ENCODE measurements at places on chromosomes 4 and X.
A peak's percentile ranks its signal among the peaks of the same experiment; 100 is the strongest.

DNA sequence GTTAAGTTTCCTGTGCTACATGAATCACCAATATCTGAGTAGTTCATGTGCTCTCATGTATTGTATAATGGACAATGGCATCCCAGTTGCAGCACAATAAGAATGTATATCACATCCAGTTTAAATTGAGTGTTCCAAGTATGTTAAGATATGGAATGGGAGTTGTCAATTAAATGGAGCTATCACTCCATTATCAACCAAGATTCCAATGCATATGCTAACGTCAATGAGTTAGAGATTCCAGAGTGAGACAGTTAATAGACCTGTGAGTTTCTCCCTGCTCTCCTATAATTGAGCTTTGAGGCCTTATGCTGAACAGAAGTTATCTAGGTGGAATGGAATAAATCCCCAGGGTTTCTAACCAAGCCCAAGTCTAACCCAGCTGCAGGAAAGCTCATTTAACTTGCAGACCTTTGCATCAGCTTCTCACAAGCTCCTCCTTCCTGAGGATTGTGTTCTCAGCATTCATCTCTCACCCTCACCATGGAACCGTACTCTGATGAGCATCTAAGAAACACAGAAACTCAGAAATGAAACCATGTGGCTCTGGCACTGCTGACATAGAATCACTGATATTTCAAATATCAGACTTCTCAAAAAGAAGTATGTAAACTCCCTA is 84.8 kb downstream of the TIGD2 start:
- DNase-seq: peak; percentile 75

GRCh38 chr4:173682609-173683008 is 152.6 kb upstream of the HAND2 start:
- no peak for DNase-seq

- no peak for DNase-seq
These were observed 40.1 kb downstream of the PRIMPOL start for GRCh38 chr4:184689681-184690080.

DNA sequence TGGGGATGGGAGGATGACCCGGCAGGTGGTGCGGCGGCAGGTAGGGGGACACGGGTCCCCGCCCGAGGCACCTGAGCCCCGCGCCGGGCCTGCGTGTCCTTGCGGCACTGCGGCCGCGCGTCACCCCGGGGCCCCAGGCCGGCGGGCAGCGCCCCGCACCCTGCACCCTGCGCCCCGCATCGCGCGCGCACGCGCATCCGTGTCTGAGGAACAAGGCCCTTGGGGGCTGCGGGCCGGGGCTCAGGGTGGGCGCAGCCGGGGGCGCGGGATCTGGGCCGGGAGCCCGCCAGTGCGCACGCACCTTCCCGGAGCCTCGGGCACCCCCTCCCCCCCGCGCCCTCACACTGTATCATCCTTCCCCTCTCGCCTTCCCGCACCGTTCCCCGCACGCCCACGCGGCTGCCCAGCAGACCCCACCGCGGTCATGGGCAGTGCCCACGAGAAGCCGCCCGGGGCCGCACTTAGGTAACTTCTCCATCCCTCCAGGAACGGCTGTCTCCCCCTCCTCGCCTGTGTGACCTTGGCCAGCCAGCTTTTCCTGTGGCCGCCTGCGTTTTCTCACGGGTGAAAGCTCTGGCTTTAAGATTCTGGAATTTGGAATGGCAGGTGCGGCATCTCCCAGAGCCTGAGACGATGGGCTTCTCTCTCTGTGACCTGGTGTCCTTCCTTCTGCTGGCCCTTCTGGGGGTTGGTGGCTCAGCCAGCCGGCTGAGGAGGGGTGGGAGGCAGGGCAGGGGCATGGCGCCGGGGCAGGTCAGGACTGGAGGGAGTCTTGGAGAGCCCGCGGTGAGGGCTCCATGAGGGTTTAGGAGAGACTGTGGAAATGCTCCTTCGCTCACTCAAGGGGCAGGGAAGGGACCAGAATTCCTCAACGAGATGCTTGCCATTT is 748 bp downstream of the ATP2B3 start:
- no peak for DNase-seq

- DNase-seq: no peak
These were observed 70.1 kb upstream of the CLCN4 start for GRCh38 chrX:10086676-10087075.

DNA sequence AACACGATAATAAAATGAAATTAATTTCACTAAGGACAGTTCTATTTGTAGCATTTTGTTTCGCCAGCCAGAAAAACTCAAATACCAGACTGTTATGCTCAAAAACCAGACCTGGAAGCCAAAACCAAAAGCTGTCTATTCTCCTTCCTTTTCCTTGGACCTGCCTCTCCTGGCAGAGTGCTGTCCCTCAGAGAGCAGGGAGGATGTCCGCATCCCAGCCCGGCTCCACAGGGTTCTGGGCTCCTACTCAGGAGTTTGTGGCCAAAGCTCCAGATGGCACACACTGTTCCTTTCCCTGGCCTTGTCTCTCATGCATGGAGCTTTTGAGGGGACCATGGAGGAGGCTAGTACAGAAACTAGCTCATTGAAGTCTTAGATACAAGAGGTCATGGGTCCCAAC is 41.9 kb upstream of the C1QTNF7 start:
- no peak for DNase-seq

- DNase-seq: peak; percentile 61
These were observed 135.2 kb downstream of the PDE5A start for GRCh38 chr4:119493419-119493818.

DNA sequence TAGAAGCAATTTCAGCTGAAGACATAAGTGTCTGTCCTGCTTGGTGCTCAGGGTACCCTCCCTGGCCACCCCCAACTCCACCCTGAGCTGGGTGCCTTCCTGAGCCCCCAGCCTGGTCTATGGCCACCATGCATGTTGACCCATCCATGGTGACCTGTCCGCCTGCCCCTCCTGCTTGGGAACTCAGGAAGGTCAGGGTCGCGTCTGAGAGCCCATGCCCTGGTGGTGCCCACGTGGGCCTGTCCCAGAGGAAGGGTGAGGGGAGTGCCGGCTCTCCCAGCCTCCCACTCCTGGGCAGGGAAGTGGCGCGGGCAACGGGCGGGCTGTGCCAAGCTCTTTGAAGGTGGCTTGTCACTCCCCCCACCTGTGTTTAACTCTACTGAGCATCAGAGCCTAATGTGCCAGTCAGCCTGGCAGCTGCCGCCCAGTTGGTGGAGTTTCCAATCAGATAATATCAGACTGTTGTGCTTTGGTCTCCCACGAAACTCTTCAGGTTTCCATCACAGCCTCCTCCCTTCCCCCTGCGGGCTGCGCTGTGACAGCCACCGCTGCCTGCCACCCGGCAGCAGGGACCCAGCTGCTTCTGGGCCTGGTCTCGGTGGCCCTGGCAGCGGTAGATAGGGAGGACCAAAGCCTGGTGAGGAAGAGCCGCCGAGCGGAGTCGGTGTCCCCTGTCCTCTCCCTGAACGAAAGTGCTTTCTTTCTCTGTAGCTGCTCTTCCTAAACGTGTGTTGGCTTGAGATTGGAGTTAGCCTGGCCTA is 4.8 kb downstream of the SH3BP2 start:
- no peak for DNase-seq

DNA sequence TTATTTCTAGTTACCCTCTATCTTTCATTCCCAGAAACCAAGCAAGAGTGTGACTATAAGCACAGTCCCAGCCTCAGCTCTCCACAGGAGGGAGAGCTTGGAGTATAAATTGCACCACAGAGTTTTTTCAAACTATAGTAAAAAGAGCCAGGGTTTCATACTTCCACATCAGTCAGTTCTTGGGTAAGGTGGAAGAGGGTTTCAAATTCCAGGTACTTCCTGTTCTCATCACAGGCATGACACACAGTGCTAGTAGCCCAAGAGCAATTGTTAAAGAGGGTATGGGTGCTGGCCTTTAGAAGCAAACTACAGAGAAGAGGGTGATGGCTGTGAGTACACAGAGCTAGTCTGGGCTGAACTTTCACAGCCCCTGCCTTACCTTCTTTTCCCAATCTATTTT is 5.7 kb upstream of the IL1RAPL1 start:
- DNase-seq: no peak

DNA sequence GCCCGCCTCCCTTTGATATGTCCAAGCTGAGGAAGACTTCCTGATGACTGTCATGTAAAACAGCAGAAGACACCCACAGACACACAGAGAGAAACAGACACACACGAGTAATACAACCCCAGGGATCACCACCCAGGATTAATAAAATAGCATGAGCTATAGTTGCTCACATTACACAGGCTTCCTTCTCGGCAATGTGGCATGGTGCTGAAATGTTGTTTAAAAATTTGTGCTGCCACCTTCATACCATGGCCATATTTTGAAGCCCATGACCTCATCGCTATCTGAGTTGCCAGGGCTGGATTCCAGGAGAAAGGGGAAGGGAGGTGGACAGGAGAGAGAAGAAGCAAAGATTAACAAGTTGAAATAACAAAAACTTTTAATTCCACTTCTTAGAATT is 111.7 kb downstream of the SYNPO2 start:
- peak; percentile 22 for DNase-seq

GRCh38 chrX:12985331-12985730 is 10.4 kb downstream of the TMSB4X start:
- no peak for DNase-seq

DNA sequence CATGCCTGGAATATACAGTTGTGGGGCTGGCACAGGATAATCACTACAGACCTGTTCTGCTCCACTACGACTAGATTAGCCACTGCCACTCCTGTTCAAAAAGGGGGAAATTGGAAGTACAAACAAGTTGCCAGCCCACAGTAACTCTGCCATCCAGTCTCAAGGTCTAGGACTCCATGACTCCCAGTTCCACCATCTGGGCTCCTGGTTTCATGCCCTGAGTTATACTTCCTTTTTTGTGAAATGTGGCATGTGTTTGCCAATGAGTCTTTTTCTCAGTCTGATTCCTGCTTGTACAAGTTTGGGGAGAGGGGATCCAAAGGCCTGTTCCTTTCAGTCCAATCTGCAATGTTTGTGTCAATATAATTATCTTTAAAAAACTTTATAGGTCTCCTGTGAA is 1.0 kb upstream of the BLOC1S4 start:
- DNase-seq: no peak

- no peak for DNase-seq
These were observed 337.7 kb downstream of the PCDH19 start for GRCh38 chrX:100072336-100072735.

GRCh38 chr4:4461850-4462249 is 74.9 kb downstream of the NSG1 start:
- no peak for DNase-seq

GRCh38 chr4:82519776-82520175 is 42.0 kb downstream of the TMEM150C start:
- DNase-seq: no peak

DNA sequence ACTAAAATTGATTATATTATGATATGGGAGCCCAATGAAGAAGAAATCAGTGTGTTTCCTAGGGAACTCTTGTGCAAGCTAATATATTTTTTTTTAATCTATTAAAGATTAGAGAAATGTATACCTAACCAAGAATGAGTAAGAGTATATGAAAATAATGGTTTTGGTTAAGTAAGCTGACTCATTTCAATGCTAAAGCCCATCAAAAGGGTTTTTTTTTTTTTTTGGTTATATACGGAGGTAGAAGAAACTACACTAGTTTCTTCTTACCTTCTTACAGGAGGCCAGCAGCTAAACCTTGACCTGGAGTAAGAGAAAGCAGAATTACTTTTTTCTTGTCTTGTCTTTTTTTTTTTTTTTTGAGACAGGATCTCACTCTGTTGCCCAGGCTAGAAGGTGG is 27.5 kb downstream of the RUFY3 start:
- no peak for DNase-seq

DNA sequence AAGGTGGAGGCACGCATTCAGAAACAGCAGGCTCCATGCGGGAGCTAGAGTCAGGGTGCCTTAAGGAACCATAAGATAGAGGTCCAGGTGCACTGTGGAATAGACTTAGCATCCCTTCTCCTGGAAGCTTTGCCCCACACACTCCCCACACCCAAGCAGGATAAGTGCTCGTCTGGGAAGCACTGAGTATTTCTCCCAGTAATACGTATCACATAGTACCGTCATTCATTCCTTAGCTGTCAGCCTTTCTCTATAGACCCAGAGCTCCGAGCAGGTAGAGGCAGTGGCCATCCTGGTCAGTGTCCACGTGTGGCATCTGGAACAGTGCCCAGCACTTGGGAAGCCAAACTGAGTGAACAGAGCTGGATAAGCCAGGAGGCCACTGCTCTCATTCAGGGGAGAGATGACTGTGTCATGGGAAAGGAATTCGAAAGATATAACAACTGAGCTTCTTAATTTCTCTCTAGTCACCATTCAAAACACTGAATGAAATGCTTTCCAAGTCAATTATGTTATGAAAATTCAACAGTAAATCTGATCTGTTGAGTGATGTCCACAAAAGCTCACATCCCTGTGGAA is 9.9 kb downstream of the APBB2 start:
- peak; percentile 59 for DNase-seq

- DNase-seq: no peak
These were observed 1022.4 kb upstream of the DIAPH2 start for GRCh38 chrX:95662200-95662599.

- no peak for DNase-seq
These were observed 124.6 kb downstream of the CORIN start for GRCh38 chr4:47713129-47713834.

DNA sequence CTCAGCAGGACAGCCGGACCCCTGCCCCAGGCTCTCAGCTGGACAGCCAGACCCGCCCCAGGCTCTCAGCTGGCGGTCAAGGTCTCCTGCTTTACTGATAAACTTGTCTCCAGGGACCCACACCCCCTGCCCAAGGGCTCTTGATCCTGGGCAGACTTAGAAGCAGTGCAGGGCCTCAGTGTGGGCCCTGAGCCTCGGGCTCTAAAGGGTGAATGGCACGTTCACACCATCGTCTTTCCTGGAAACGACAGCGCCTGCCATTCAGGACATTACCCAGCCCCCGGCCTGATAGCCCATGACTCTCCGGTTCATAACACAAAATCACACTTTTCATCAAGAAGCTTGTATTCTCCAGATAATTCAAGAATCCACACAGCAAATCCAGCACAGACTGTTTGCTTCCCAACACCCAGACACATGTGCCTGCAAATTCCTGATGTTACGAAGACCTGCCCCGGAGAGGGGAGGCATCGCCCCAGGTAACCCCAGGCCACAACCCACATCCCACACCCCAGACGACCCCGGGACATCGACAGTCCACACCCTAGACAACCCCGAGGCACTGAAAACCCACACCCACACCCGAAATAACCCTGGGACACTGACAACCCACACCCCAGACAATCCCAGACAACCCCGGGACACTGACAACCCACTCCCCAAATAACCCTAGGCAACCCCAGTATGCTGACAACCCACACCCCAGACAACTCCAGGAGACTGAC is 136.8 kb downstream of the FAM53A start:
- DNase-seq: no peak

GRCh38 chr4:29805916-29806480 is 914.2 kb upstream of the PCDH7 start:
- no peak for DNase-seq

GRCh38 chr4:164943192-164943591 is 34.3 kb downstream of the TRIM61 start:
- no peak for DNase-seq

Measured in adipocyte (in vitro differentiated cells).